ENCODE measurements at places on chromosomes 7 and 10.

- H3K27ac ChIP-seq: no peak overlapping the region
- no peaks in the 10 kb centered on the region for H3K36me3 ChIP-seq
- peak overlapping the region; percentile 72 for H3K4me3 ChIP-seq
- peaks cover 14% of the 10 kb centered on the region for H3K27me3 ChIP-seq
- peaks cover 44% of the 10 kb centered on the region for H3K4me1 ChIP-seq
Observed at GRCh38 chr10:62816076-62816330, 163 bp downstream of the EGR2 start.

DNA sequence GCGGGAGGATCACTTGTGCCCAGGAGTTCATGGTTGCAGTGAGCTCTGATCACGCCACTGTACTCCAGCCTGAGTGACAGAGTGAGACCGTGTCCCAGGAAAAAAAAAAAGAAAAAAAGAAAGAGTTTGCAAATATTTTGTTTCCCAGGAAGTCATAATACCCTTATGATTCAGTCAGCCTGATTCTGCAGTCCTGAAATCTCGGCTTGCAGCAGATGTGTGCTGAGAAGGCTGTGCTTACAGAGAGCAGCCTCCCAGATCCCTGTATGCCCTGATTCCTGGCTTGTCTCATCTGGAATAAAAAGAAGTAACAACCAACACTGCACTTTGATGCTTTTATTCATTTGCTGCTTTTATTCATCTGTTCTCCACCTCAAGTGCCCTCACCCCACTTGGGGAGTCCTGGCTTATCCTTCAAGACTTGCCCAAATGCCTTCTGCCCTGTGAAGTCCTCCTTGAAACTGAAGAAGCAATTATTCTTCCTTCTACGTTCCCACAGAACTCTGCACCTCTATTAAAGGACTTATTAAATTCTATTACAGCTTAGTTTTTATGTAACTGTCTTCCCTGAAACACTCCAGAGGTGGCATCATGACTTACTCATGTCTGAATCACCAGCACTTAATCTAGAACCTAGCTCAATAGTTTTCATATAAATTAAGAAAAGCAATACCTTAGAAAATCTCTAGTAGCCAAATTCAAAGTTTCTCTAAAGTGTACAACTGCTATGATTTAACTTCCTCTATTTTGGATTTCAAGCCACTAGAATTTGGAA is 27.7 kb upstream of the BPGM start:
- no peak overlapping the region for H3K4me3 ChIP-seq
- peaks cover 8% of the 10 kb centered on the region for H3K27me3 ChIP-seq
- H3K36me3 ChIP-seq: no peaks in the 10 kb centered on the region
- H3K4me1 ChIP-seq: no peaks in the 10 kb centered on the region
- no peak for DNase-seq

DNA sequence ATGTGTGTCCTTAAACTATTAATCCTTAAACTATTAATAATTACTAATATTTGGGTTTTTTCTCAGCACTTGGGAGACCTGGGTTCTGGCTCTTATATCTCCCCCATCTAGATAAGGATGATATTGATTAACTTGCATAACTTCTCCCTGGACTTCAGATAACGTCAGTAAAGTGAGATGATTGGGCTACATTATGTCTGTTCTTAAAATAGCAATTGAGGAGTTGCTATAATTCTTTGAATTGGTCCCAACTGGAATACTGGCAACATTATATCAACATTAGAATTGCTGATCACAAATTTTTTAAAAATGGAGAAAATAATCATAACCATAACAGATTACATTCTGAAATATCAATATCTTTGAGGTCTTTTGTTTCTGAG is 1.9 kb downstream of the APBB1IP start:
- no peaks in the 10 kb centered on the region for H3K27me3 ChIP-seq
- DNase-seq: no peak
- H3K4me1 ChIP-seq: peaks cover 38% of the 10 kb centered on the region
- H3K27ac ChIP-seq: peak overlapping the region; percentile 83
- H3K36me3 ChIP-seq: peaks cover 3% of the 10 kb centered on the region
- peak overlapping the region; percentile 83 for H3K4me3 ChIP-seq

DNA sequence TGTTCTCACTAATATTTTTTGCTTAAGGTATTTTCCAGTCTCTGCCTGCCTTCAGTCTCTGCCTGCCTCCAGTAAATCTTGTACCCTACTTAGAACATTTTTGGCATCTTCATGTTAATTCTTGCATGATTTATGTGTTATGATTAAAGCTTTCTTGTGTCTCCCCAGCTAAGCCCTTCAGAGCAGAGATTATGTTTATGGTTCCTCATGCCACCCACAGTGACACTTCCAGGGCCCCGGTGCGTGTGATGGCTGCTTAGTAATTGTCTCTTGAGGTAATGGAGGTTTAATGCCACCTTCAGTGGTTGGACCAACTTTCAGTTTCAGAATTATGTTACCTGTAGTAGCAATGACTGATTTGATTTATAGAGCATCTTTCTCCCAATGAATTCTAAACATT is 70.6 kb upstream of the MET start:
- H3K27ac ChIP-seq: no peak overlapping the region
- H3K4me3 ChIP-seq: no peak overlapping the region
- no peaks in the 10 kb centered on the region for H3K4me1 ChIP-seq
- peaks cover 2% of the 10 kb centered on the region for H3K27me3 ChIP-seq

DNA sequence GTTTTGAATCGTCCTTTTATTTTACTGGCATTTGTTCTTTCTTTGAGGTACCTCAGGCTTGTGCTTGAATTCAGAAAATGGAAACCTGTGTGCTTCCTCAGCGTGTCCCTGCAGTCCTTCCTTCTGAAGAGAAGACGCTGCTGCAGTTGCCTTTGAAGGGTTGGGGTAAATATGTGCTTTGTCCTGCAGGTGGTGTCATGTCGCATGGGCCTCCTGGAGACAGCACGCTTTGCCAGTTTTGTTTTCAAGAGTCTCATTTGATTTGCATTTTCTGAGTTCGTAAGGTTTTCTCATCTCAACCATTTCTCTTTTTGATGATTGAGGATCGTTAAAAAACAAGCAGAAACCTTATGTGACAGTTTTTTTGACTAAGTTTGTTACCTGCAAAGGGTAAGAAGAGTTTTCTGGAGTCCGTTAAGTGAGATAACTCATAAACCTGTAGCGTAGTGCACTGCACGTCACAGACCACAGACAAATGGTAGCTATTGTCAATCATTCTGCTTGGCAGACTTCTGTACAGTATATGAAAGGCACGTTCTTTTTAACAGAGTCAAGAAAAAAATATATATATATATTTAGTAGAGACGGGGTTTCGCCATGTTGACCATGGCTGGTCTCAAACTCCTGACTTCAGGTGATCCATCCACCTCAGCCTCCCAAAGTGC is 57.0 kb downstream of the CDC123 start:
- H3K4me1 ChIP-seq: peaks cover 14% of the 10 kb centered on the region
- peak; percentile 86 for DNase-seq
- peaks cover 23% of the 10 kb centered on the region for H3K36me3 ChIP-seq
- peak overlapping the region; percentile 57 for H3K27ac ChIP-seq
- no peaks in the 10 kb centered on the region for H3K27me3 ChIP-seq
- peak overlapping the region; percentile 23 for H3K4me3 ChIP-seq

DNA sequence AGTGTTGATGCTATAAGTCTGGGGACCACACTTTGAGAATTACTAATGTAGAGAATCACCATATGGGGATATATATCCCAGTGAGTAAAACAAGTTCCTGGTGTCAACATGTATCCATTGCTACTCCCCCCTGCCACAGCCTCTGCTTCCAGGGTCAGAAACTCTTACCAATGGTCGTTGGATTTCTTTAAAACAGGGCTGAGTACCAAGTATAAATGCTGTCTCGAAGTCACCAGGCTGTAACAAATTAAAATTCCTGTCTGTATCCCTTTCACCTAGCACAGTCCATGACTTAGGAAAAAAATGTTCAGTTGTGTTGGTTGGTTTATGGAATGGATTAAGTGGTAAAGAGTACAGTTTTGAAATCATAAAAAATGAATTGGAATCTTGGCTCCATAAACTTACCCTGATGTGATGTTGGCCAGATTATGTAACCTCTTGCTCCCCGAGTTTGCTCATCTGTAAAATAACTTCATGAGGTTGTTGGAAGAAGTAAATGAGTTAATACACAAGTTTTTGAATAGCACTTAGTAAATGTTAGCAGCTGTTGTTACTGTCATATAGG is 364.0 kb upstream of the LRGUK start:
- H3K36me3 ChIP-seq: no peaks in the 10 kb centered on the region
- no peak overlapping the region for H3K27ac ChIP-seq
- H3K4me3 ChIP-seq: no peak overlapping the region
- no peaks in the 10 kb centered on the region for H3K27me3 ChIP-seq

GRCh38 chr7:122307228-122307621 is 2.7 kb upstream of the FEZF1 start:
- H3K4me1 ChIP-seq: no peaks in the 10 kb centered on the region
- no peaks in the 10 kb centered on the region for H3K27me3 ChIP-seq
- no peak overlapping the region for H3K27ac ChIP-seq
- H3K4me3 ChIP-seq: no peak overlapping the region
- no peaks in the 10 kb centered on the region for H3K36me3 ChIP-seq
- no peak for DNase-seq

GRCh38 chr7:110003827-110004226 is 1087.1 kb upstream of the LRRN3 start:
- no peak for DNase-seq
- H3K4me3 ChIP-seq: no peak overlapping the region
- H3K4me1 ChIP-seq: no peaks in the 10 kb centered on the region
- H3K36me3 ChIP-seq: no peaks in the 10 kb centered on the region
- no peaks in the 10 kb centered on the region for H3K27me3 ChIP-seq

DNA sequence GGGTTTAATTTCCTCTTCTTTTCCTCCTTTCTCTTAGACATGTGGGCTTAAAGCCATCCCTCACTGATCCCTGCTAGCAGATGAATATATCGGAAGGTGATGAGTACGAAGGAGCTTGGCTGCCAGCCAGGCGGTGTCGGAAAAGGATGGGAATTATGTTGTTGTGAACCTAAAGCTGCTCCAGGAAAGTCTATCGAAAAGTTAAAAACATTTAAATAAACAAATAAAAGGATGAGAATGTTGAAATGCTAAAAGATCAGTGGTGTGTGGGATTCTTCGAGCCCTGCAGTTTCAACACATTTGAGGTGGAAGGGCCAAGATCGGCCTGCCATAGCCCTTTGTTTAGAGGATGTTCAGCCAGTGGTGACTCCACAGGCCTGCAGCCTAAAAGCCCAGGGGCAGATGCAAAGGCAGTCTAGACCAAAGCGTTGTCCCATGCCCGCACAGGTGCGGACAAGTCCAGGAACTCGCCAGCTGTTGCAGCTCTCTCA is 107.9 kb downstream of the JCAD start:
- no peaks in the 10 kb centered on the region for H3K36me3 ChIP-seq
- no peak overlapping the region for H3K27ac ChIP-seq
- H3K27me3 ChIP-seq: no peaks in the 10 kb centered on the region
- no peak overlapping the region for H3K4me3 ChIP-seq
- no peak for DNase-seq
- no peaks in the 10 kb centered on the region for H3K4me1 ChIP-seq

DNA sequence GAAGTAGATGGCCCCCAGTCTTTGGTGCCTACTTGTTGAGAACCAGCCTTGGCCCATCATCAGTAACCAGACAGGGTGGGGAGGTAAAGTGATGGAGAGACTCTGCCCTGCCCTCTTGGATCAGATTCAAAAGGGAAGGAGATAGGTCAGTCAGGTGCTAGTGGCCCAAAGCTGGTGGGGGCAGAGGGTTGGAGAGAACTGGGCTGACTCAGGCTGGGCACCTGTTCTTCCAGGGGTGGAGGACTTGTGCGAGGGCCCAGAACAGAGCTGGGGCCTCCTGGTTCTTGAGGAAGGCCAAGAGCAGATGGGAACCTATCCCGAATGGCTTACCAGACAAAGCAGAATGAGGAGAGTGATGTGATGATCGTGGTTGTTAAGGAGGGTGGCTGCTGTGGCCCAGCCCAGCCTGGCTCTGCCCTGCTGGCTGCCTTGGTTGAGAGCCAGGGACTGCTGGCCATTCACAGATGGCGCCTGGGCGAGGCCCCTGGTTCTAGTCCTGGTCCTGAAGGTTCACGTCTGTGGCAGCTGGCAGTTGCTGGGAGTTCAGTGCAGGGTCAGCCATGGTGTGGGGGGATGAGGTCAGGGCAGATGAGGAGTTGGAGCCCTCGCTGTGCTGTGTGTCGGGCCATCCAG is 36.6 kb downstream of the PALD1 start:
- peaks cover 14% of the 10 kb centered on the region for H3K4me1 ChIP-seq
- H3K27me3 ChIP-seq: no peaks in the 10 kb centered on the region
- no peak overlapping the region for H3K27ac ChIP-seq
- no peaks in the 10 kb centered on the region for H3K36me3 ChIP-seq
- DNase-seq: no peak
- H3K4me3 ChIP-seq: no peak overlapping the region

DNA sequence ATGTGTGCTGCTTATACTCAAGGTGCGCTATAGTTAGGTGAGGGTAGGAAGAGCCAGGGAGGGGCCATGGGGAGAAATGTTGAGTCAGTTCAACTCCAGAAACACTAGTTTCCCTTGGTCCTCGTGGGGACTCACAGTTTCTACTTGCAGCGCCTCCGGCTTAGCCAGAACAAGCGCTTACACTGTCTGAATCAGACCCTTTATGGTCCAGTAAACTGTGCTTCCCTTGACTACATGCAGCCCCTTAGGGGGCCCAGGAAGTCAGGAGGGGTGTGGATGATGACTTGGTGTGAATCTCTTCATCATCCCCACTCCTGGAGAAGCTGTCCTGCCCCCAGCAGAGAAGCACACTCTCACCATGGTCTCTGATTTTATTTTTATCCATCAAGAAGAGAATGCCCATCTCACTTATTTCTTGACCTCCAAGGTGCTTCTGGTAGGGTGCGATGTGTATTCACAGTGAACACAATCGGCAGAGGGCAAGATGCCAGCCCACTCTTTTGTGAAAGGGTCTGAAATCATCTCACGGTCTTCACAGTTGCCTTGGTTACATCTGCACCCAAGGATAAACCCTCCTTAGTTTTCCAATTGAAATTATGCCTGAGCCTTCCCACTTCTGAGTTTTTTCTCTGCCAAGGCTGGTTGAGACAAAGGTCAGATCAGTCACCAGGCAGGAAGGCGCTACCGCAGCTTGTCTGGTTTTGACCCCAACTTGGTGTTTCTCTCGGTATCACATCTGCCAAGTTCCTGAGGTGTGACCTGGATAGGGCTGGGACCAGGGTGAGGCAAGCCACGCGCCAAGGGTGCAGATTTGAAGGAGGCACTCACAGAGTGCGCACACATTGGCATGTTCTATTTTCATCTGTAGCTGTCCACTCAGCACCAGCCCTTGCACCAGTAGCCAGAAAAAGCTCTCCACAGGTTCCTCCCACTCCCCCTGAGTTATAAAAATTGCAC is 62.7 kb upstream of the LRRC4 start:
- H3K27me3 ChIP-seq: no peaks in the 10 kb centered on the region
- DNase-seq: no peak
- H3K36me3 ChIP-seq: no peaks in the 10 kb centered on the region
- no peak overlapping the region for H3K4me3 ChIP-seq
- H3K27ac ChIP-seq: no peak overlapping the region

- no peaks in the 10 kb centered on the region for H3K27me3 ChIP-seq
- no peak overlapping the region for H3K4me3 ChIP-seq
- DNase-seq: no peak
- H3K4me1 ChIP-seq: no peaks in the 10 kb centered on the region
- no peak overlapping the region for H3K27ac ChIP-seq
- no peaks in the 10 kb centered on the region for H3K36me3 ChIP-seq
Observed at GRCh38 chr10:43970018-43970698, 321.5 kb upstream of the ZNF32 start.

- H3K27ac ChIP-seq: no peak overlapping the region
- H3K36me3 ChIP-seq: no peaks in the 10 kb centered on the region
- H3K27me3 ChIP-seq: peaks cover 13% of the 10 kb centered on the region
- no peak for DNase-seq
- peaks cover 25% of the 10 kb centered on the region for H3K4me1 ChIP-seq
Observed at GRCh38 chr10:43228783-43229207, 38.1 kb downstream of the RASGEF1A start.

GRCh38 chr10:93383562-93383981 is 98.6 kb downstream of the MYOF start:
- H3K36me3 ChIP-seq: no peaks in the 10 kb centered on the region
- no peak overlapping the region for H3K4me3 ChIP-seq
- no peaks in the 10 kb centered on the region for H3K27me3 ChIP-seq
- peaks cover 4% of the 10 kb centered on the region for H3K4me1 ChIP-seq
- DNase-seq: no peak
